ENCODE measurements at places on chromosomes 13 and 19. TPM values are rescaled to one million over a fixed set of nuclear protein-coding genes. Genes with fewer than 3 reads are reported as not detected.

DNA sequence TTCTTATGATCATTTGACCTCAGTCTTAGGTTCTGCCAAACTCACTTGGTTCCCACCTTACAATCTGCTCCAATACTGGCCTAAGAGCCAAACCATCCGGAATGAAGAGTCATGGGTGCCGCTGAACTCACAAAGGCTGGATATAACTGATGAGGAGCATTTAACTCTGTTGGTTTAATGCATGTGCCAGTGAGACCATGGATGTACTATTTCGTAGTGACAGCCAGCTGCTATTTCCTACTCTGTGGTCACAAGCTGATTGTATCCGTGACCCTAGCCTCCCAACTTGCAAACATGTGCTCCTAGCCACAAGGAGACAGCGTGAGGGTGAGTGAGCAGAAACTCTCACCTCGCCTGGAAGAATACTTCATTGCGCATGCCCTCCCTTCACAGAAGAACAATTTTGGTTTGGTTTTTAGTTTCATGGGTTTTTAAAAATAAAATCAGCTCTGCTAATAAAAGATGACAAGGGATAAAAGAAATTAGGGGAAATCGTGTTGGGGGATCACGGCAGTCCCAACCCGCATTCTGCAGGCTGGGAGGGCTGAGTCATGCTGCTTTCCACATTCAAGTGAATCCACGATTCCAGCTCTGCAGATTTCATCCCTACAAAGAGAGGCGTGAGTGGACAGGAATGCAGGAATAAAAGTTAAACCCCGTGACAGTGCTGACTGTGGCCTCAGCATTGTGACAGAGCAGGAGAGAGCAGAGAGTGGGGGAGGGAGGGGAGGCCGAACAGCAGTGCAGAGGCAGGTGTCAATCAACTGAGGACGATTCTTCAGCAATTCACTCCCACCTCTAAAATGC, 66.8 kb upstream of the RAP2A start:
- no peaks in the 10 kb centered on the region for H3K27me3 ChIP-seq
- H3K4me3 ChIP-seq: no peak overlapping the region
- no peaks in the 10 kb centered on the region for H3K36me3 ChIP-seq
- H3K4me1 ChIP-seq: peaks cover 3% of the 10 kb centered on the region

DNA sequence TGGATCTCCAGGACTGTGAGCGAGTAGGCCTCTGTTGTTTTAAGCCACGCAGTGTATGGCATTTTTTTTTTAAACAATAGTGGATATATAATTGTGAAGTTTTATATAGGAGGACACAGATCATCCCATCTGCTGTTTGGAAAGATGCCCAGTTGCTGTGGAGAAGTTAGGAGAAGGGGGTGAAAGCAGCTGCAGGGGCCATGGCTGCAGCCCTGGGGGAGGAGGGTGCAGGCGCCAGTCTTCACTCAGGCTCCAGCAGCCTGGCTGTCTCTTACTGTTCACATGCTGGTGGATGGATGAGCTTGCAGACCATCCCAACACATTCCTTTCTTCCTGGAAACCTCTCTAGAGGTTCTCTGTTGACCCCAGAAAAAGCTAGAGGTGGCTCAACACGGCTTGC, 242.3 kb downstream of the TEX29 start:
- H3K4me3 ChIP-seq: no peak overlapping the region
- H3K36me3 ChIP-seq: no peaks in the 10 kb centered on the region
- no peak for DNase-seq
- H3K27ac ChIP-seq: no peak overlapping the region

GRCh38 chr19:45507872-45508416, 665 bp downstream of the VASP start:
- peak overlapping the region; percentile 98 for H3K27ac ChIP-seq
- H3K36me3 ChIP-seq: no peaks in the 10 kb centered on the region
- H3K27me3 ChIP-seq: no peaks in the 10 kb centered on the region
- DNase-seq: no peak

- no peak for DNase-seq
- no peaks in the 10 kb centered on the region for H3K36me3 ChIP-seq
- no peaks in the 10 kb centered on the region for H3K4me1 ChIP-seq
- H3K27ac ChIP-seq: no peak overlapping the region
- no peaks in the 10 kb centered on the region for H3K27me3 ChIP-seq
- H3K4me3 ChIP-seq: no peak overlapping the region
Measured at GRCh38 chr13:26881154-26881553, 120.6 kb upstream of the GPR12 start.

GRCh38 chr13:73880365-73880764, 253.8 kb downstream of the KLF12 start:
- no peak overlapping the region for H3K27ac ChIP-seq
- H3K36me3 ChIP-seq: no peaks in the 10 kb centered on the region
- H3K27me3 ChIP-seq: no peaks in the 10 kb centered on the region
- H3K4me1 ChIP-seq: no peaks in the 10 kb centered on the region
- no peak overlapping the region for H3K4me3 ChIP-seq

DNA sequence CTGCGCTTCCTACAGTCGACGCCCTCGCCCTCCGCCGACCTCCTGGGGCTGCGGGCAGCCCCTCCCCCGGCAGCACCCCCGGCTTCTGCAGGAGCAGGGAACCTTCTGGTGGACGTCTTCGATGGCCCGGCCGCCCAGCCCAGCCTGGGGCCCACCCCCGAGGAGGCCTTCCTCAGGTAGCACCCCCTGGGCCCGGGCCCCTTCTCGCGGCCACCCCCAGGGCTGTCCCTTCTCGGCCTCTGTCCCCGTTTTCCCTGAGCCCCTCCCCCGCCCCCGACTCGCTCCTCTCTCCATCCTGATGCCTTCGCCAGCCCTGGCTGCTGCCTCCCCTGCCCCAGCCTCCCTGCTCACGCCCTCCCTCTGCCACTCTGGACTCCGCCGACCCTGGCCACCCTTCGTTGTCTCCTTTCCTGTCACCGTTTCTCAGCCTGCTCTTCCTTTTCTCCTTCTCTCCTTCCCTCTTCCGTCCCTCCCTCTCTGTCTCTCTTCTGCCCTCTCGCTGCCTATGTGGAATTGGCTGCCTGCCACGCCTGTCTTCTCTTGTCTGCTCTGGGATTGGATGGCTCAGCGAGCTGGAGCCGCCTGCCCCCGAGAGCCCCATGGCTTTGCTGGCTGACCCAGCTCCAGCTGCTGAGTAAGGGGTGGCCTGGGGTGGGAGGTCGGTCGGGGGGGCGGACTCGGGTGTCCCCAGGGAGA, 11.0 kb downstream of the FUZ start:
- DNase-seq: no peak
- H3K27me3 ChIP-seq: no peaks in the 10 kb centered on the region
- H3K27ac ChIP-seq: no peak overlapping the region
- peaks cover 22% of the 10 kb centered on the region for H3K36me3 ChIP-seq
- no peak overlapping the region for H3K4me3 ChIP-seq

GRCh38 chr19:44846455-44847143, 502 bp downstream of the NECTIN2 start:
- H3K27me3 ChIP-seq: peaks cover 9% of the 10 kb centered on the region
- DNase-seq: no peak
- peak overlapping the region; percentile 50 for H3K4me3 ChIP-seq
- H3K4me1 ChIP-seq: peaks cover 8% of the 10 kb centered on the region

DNA sequence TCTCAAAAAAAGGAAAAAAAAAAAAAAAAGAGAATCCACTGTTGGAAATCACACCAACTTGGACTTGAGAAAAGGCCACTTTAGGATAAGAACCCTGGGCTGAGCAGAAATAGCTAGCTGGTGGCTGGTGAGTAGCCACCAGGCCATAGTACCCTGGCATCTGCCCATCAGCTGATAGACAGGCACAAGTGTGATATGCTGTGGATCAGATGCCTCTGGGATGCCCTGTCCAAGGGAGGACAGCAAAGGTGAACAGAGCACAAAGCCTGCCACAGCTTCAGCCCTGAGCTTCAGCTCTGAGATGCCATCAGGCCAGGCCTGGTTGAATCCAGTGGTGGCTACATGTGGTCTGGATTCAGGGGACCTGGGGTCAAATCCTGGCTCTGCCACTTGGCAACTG, 8.7 kb downstream of the SIRT2 start:
- H3K4me1 ChIP-seq: no peaks in the 10 kb centered on the region
- no peaks in the 10 kb centered on the region for H3K27me3 ChIP-seq
- H3K36me3 ChIP-seq: no peaks in the 10 kb centered on the region
- no peak overlapping the region for H3K4me3 ChIP-seq
- H3K27ac ChIP-seq: no peak overlapping the region

GRCh38 chr13:94470126-94470525, 9.4 kb downstream of the DCT start:
- no peaks in the 10 kb centered on the region for H3K4me1 ChIP-seq
- no peaks in the 10 kb centered on the region for H3K36me3 ChIP-seq
- DNase-seq: no peak
- H3K27ac ChIP-seq: no peak overlapping the region
- H3K27me3 ChIP-seq: no peaks in the 10 kb centered on the region

GRCh38 chr19:43572171-43572588, 3.1 kb downstream of the XRCC1 start:
- no peaks in the 10 kb centered on the region for H3K36me3 ChIP-seq
- no peak for DNase-seq
- no peak overlapping the region for H3K27ac ChIP-seq
- H3K4me3 ChIP-seq: no peak overlapping the region

DNA sequence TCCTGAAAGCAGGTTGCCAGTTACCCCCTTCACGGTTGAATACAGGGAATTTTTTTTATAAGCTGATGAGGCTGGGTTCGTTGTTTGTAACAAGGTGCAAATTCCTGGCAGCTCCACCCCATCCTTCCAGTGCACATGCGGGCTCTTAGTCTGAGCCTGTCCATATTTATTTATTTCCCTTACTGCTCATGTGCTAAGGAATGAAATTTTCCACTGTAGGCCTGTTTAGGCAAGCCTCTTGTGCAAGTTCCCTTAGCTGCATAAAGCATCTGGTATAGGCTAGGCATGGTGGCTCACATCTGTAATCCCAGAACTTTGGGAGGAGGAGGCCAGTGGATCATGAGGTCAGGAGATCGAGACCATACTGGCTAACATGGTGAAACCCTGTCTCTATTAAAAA, 560.9 kb upstream of the PCDH9 start:
- no peaks in the 10 kb centered on the region for H3K4me1 ChIP-seq
- no peaks in the 10 kb centered on the region for H3K36me3 ChIP-seq
- H3K4me3 ChIP-seq: no peak overlapping the region
- H3K27me3 ChIP-seq: no peaks in the 10 kb centered on the region
- H3K27ac ChIP-seq: no peak overlapping the region

DNA sequence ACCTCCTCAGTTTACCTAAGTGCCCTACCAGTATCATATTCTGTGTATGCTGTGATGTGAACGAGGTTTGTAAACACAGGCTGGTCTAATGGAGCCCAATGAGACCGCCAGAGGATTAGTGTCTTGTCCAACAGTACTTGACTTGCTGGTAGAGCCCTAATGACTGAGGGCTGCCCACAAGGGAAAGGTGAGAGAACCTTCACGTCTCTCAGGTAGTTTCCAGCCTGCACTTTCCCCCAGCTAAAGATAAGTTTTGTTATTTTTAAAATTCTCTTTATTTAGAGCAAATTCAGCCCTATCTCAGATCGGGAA, 498 bp upstream of the RBM26 start:
- peaks cover 4% of the 10 kb centered on the region for H3K36me3 ChIP-seq
- H3K4me3 ChIP-seq: peak overlapping the region; percentile 99
- no peaks in the 10 kb centered on the region for H3K4me1 ChIP-seq
- DNase-seq: no peak

- no peak for DNase-seq
- no peak overlapping the region for H3K4me3 ChIP-seq
- H3K4me1 ChIP-seq: no peaks in the 10 kb centered on the region
- H3K27ac ChIP-seq: no peak overlapping the region
- no peaks in the 10 kb centered on the region for H3K27me3 ChIP-seq
Measured at GRCh38 chr13:96730676-96731075, 263.6 kb downstream of the OXGR1 start.

PRSS57 gene
- not detected for total RNA-seq

ZNF284 gene
- 0.53 TPM for total RNA-seq

PRMT1 gene
- 437 TPM for total RNA-seq

NAA16 gene
- total RNA-seq: 11.9 TPM

DNAAF3 gene
- total RNA-seq: not detected

PLPP2 gene
- total RNA-seq: 0.62 TPM

MYH14 gene
- total RNA-seq: 0.27 TPM
